ENCODE measurements at places on chromosomes 7 and 10.

- DNase-seq, result no peak
Observed at GRCh38 chr10:43225787-43226153, 41.1 kb downstream of the RASGEF1A start.

DNA sequence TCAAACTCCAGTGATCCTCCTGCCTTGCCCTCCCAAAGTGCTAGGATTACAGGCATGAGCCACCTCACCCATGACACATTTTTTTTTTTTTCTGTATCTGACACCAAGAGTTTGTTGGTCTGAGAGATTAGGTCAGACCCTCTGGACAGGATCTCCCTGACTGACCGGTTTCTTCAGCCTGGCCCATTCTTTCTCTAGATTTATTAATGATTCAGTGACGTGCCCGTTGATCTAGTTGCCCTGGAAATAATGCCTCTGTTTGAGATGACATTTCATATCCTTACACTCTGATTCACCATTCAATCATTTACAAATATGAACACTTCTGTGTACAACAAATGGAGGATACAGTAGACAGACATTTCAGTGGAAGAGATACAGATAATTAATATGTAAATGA is 1.4 kb upstream of the ZNF212 start:
- peak; percentile 80 for DNase-seq

GRCh38 chr10:60390224-60390626 is 550 bp upstream of the ANK3 start:
- DNase-seq, result no peak

GRCh38 chr10:6578251-6578771 is 1.8 kb downstream of the PRKCQ start:
- no peak for DNase-seq

DNA sequence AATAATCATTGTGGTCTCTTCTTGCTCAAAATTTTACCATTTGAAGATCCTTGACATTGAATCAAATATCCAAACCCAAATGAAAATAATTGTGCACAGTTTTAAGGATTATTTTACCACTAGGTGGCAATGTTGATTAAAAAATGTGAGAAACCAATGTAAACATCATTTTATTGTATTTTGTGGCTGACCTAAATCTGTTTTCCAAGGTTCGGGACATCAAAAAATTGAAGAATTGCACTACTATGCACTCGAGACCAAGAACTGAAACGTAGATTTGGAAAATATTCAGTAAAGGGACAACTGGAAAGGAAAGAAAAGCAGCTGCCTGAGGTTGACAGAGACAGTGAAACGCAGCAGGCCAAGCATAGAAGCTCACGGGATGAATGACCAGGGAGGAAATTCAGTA is 259.3 kb downstream of the SNX13 start:
- no peak for DNase-seq

- no peak for DNase-seq
Observed at GRCh38 chr7:1086588-1087464, 1.1 kb upstream of the GPER1 start.

- DNase-seq, result no peak
Observed at GRCh38 chr7:83020161-83020560, 142.5 kb downstream of the PCLO start.

GRCh38 chr10:33115738-33116719 is 158.0 kb upstream of the ITGB1 start:
- peak; percentile 2 for DNase-seq

DNA sequence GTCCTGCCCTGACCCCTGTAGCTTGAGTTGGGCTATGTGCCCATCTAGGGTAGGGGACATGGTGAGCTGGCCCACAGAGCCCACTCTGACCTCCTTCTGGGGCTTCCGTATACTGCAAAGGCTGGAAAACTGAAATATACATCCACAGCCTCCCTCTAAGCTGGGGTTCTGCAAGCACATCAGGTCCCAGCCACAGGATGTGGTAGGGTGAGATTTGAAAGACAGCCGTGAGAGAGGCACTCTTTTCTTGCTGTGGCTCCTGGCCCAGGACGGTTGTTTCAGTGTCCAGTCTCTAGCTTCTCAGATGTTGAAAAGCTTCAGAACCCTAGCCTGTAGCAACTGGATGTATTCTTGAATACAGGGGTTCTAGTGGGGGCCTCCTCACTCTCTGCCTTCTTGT is 60.1 kb upstream of the ADRB1 start:
- DNase-seq, result no peak

DNA sequence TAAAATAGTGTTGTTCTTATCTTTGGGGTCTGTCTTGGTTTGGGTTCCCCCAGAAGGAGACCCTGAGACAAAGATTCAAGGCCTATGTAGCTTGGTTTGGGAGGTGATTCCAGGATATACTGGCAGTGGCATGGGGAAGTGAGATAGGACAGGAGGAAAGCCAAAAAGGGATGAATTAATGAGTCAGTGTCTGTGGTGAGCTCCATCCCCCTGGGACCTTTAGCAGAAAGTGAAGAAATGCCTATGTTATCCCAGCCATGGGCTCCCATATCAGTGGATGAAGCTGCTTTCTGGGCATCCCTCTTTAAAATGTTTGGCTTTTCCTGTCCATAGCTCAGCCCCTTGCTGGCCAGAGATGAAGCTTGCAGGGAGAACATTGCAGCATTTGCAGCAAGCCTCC is 217.0 kb upstream of the CTBP2 start:
- DNase-seq, result no peak

GRCh38 chr7:18663321-18663720 is 167.8 kb downstream of the HDAC9 start:
- DNase-seq, result no peak

GRCh38 chr7:141045126-141045841 is 28.6 kb upstream of the TMEM178B start:
- DNase-seq, result no peak

DNA sequence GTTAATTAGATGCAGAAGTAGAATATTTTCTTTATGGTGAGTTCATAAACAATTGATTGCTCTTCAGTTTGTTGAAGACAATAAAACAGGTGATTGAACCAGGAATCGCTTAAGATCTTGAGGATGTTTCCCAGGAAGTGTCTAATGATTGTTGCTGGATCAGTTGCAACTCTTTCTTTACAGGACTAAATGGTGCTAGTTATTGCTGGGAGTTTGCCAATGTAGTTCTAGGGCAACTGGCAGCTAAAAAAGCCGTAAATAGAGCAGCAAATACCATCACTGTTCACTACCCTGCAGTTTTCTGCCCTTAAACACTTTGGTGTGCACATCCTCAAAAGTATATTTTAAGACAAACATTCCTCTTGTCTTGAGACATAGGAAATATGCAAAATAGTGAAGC is 119.2 kb upstream of the ANK3 start:
- peak; percentile 62 for DNase-seq

DNA sequence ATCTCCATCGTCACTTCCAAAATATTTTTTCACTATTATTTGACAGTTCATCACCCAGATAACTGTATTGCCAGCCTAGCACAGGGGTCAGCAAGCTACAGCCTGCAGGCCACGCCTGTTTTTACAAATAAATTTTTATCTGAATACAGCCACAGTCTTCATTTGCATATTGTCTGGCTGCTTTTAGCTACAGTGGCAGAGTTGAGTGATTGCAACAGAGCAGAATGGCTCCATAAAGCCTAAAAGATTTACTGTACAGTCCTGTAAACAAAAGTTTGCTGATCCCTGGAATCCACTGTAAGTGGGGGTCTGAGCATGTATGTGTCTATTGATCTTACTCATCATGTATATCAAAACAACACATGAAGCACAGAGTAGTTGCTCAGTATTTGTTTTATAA is 45.9 kb upstream of the GNAI1 start:
- no peak for DNase-seq

GRCh38 chr7:23474094-23474828 is 4.0 kb upstream of the IGF2BP3 start:
- peak; percentile 50 for DNase-seq

GRCh38 chr10:77029777-77030717 is 607.6 kb downstream of the KCNMA1 start:
- no peak for DNase-seq

DNA sequence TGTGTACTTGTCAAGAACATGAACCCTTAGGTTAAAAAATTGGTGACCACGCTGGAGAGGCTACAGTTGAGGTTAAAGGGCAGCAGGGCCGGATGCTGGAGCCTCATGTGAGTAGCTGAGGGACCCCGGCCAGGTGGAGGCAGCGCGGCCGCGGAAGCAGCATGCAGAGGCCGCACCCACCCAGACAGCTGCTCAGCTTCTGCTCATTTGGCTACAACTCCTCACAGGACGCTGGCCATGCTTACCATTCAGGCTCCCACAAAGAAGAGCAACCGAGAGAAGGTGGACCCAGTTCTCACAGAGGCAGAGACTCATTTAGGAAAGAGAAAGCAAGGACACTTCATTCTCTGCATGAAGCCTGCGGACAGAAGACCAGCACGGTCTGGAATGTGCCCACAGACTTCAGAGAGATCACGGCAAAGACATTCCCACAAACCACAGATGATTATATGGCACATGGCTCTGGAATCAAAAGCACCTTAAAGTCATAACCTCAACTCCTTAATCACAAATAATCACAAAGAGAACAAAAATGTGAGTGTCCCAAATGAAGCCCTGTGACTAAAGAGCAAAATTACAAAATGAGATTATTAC is 94.4 kb downstream of the VOPP1 start:
- DNase-seq, result no peak

DNA sequence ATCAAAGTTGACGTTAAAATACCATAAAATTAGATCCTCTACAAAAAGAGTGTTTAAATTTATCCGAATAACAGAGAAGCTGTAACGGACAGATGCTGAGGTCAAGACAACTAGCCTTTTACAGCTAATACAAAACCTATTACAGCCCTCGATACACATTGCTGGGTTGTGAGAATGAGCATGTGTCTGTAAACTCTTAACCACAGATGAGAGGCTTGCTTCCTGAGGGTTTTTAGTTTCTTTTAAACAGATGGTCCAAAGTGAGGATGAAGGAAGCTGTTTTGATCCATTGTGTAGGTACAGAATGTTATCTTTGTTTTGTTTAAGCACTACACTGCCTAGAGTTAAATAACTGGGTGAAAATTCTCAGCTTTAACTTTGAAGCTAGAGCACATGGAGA is 578.2 kb downstream of the PARD3 start:
- no peak for DNase-seq

- DNase-seq, result no peak
Observed at GRCh38 chr7:25083201-25083600, 41.9 kb downstream of the CYCS start.

GRCh38 chr10:48343921-48344598 is 37.6 kb downstream of the MAPK8 start:
- DNase-seq, result no peak

- DNase-seq, result no peak
Observed at GRCh38 chr10:6055929-6056328, 6.2 kb downstream of the IL2RA start.

GRCh38 chr7:158550394-158550700 is 37.3 kb downstream of the PTPRN2 start:
- no peak for DNase-seq

- no peak for DNase-seq
Observed at GRCh38 chr10:97701438-97702069, 12.0 kb upstream of the MARVELD1 start.

- no peak for DNase-seq
Observed at GRCh38 chr10:51806079-51806835, 106.9 kb upstream of the CSTF2T start.

DNA sequence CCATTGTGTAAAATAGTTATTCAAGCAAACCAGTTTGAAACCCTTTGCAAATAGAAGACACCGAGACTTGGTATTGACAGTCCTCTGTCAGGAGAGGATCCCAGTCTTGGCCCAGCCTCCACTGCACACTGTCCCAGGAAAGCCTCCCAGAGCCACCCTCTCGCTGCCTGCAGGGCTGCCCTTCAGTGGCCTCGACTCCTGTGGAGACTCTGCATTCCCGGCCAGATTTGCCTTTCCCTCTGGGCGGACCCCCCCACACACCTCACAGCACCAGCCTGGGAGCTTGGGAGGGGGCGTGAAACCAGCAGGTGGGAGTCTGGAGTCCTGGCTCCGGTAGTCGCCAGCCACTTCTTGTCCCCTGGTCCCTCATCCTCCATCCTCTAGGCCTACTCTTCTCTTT is 48.7 kb downstream of the GRK5 start:
- DNase-seq, result no peak

DNA sequence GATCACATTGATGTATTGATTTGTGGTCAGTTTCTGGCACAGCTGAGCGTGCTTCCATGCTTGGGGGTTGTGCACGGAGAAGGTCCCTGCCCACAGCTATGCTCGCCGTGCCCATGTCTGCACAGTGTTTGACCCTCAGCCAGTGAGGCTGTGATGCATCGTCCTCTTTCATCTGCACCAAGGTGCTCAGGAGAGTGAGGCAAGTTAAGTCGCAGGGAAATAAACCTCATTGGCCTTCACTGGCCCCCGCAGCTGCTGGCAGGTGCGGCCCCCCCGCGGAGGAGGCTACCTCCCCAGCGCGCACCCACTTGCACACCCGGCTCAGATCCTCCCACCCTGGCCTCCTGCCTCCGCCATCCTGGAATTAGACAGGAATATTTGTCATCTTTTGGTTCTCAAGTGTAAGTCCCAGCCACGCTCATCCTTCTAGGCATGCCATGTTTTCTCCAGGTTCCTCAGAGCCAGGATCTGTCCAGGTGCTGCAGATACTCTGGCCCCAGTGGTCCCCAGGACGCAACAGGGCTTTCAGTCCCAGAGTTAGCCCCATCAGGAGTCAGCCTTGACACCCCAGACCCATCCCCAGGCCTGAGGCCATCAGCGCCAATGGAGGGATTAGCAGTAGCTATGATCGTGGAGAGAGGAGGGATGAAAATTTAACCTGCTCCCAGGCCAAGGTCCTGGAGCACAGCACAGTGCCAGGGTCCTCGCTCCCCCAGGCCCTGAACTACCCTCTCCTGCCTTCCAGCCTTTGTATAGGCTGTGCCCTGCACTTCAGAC is 93.7 kb downstream of the OAT start:
- DNase-seq, result no peak

- no peak for DNase-seq
Observed at GRCh38 chr10:112784022-112784461, 166.0 kb upstream of the TCF7L2 start.

DNA sequence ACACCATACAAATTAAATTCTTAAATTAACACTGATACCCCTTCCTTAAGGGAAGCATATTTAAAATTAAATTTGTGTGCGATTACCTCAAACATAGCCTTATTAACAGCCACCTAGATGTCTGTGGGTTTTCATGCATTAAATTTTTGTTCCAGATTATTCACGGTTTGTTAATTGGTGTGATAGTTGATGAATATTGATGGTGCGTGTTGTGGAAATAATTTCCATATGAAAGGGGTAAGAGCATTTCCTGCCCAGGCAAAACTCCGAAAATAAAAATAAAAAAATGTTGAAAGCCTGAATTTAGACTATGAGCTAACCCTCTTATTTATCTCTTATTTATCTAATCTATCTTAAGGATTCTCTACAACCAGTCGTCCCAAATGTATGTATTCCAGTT is 679.3 kb upstream of the CELF2 start:
- no peak for DNase-seq

GRCh38 chr7:118298771-118299170 is 74.3 kb downstream of the ANKRD7 start:
- DNase-seq, result no peak

- no peak for DNase-seq
Observed at GRCh38 chr7:56175771-56176170, 59.6 kb upstream of the NUPR2 start.

GRCh38 chr10:87862679-87863052 is 667 bp downstream of the KLLN start:
- no peak for DNase-seq

- DNase-seq, result peak; percentile 87
Observed at GRCh38 chr7:16739863-16740622, 13.5 kb upstream of the TSPAN13 start.

- peak; percentile 4 for DNase-seq
Observed at GRCh38 chr7:88169717-88170320, 50.0 kb downstream of the SRI start.
